NCI-H2227 treated with DMSO at 0.1 percent for 48 hours (cell line): ENCODE measurements at places on chromosomes 5 and 9.

- DNase-seq, result no peak
Measured at GRCh38 chr5:59874675-59875074, 18.9 kb downstream of the PDE4D start.

GRCh38 chr5:98217138-98217537 is 556.3 kb upstream of the RGMB start:
- no peak for DNase-seq

GRCh38 chr9:134566936-134567335 is 74.7 kb upstream of the COL5A1 start:
- no peak for DNase-seq

DNA sequence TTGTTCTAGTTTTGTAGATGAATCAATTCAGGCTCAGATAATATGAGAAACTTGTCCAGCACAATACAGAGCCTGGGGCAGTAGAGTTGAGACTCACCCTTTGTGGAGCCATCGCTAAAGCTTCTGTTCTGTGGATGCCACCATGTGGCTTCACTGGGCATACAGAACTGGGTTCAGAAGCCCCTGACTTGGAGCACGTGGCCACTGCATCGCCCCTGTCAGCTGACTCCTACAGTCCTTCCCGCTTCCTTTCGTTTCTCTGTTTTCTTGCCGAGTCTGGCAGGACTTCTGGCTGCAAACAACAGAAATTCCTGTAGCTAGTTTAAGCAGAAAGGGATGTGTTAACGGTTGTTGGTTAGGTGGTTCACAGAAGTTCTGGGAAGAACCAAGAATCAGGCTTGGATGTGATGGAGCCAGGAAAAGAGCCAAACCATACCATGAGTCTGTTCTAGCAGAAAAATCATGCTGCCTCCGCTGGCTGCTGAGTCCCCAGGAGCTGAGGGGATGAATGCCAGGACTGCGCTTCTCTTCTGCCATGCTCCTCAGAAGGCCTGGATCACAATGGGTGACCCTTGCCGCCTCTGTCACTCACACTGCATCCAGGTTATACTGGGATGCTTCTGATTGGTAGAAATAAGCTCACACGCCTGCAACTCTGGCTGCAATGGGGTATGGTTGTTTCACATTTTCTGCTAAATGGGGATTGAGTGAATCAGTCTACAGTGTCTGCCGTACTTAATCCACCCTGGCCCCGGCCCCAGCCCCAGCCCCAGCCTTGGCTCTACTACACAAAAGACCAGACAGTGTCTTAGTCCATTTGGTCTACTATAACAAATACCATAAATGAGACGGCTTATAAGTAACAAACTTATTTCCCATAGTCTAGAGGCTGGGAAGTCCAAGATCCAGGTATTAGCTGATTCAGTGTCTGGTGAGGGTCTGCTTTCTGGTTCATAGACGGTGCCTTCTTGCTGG is 262.5 kb downstream of the GOLPH3 start:
- DNase-seq, result no peak

DNA sequence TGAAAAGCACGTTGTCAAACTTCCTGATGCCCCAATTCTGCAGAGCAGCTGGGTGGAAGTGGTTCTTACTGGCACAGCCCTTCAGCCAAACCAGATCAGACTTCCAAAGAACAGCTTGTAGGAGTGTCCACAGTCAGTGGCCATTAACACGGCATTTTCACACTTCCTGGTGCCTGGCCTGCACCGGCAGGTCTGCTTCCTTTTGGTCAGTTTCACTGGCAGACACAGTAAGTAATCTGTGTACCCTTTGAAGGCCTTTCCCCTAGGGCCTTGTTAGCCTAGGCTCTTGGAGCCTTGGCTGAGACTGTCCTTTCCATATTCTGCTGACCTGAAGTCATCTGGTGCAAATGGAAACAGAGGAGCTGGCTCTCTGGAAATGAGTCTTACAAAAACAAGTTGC is 297.5 kb upstream of the TNC start:
- DNase-seq, result no peak

GRCh38 chr5:87435144-87435694 is 22.5 kb upstream of the CCNH start:
- no peak for DNase-seq

- DNase-seq, result no peak
Measured at GRCh38 chr5:2901096-2901495, 149.6 kb upstream of the IRX2 start.

- DNase-seq, result no peak
Measured at GRCh38 chr5:39599721-39600431, 175.1 kb upstream of the DAB2 start.

- DNase-seq, result no peak
Measured at GRCh38 chr9:36146651-36147050, 10.1 kb downstream of the GLIPR2 start.

DNA sequence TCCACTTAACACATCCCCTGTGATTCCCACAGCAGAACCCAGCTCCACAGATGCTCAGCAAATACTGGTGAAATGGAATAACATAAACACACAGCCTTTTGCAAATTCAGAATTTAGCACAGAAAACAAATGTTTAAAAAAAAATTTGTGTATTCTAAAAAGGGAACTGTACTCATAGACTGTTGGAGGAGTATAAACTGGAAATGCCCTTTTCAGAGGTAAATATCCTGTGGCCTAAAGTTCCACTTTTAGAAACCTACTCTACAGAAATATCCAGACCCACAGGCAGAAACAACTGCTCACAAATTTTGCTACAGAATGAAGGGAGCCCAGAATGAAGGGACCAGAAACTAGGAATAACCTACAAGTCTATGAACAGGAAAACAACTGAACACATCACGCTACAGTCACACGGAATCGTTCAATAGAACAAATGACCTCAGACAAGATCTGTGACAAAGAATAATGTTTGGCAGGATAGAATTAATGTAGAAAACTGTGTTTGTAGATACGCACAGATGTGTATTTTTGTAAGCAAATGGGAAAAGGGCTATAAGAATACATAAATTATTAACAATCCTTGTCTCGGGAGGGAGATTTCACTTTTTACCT is 78.5 kb downstream of the SHB start:
- no peak for DNase-seq

DNA sequence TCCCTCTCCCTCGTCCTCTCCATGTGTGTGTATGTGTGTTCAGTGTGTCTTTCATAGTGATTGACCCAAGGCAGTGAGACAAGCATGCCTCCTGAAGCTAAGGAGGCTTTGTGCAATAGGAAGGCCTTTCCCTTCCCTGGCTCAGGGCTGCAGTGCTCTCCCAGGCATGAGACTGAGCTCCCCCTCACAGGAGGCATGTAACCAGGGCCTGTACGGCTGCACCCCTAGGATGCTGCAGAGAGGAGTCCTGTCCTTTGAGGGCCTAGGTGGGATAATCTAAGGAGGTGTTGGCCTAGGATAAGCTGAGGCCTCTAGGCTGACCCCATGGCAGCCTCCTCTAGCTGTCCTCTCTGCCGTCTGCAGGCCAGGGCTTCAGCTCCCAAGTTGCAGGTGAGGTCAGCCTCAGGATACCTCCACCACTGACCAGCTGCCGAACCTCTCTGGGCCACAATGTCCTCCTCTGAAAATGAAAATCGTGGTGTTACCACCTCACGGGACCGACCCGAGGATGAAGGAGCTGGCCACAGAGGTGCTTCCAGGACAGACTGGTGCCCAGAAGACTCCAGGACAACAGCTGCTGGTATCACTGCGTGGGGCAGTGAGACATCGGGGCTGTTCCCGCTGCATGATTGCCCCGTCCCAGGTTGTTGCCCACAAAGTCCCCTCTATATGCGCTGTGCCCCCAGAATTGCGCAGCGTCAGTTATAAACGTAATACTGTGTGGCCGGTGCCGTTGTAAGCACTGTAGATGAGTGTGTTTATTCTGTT is 129.6 kb downstream of the BARX1 start:
- no peak for DNase-seq

DNA sequence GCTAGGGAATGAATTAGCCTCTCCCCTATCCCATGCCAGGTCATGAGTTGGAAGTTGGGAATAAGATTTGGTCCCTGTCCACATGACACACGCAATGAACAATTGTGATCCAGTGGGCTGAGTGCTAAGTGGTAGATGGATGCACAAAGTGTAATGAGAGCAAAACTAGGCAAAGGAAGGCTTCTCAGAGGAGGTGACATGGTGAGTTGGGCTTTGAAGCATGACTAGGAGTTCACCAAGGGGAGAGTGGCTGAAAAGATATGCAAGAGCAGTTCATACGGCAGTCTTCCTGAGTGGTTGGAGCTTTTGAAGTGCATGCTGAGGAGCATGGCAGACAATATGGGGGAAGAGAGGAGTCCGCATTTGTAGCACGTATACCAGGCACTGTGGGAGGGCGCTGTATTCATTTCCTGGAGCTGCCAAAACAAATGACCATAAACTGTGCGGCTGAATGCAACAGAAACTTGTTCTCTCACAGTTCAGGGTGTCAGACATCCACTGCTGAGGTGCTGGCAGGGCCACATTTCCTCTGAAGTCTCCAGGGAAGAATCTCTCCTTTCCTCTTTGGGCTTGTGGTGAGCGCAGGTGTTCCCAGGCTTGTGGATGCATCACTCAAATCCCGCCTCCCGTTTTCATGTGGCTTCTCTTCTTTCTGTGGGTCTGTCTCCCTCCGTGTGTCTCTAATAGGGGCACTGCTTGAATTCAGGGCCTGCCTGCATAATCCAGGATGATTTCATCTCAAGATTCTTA is 49.5 kb downstream of the NSG2 start:
- DNase-seq, result no peak

- DNase-seq, result no peak
Measured at GRCh38 chr9:134358662-134359319, 32.5 kb downstream of the RXRA start.

DNA sequence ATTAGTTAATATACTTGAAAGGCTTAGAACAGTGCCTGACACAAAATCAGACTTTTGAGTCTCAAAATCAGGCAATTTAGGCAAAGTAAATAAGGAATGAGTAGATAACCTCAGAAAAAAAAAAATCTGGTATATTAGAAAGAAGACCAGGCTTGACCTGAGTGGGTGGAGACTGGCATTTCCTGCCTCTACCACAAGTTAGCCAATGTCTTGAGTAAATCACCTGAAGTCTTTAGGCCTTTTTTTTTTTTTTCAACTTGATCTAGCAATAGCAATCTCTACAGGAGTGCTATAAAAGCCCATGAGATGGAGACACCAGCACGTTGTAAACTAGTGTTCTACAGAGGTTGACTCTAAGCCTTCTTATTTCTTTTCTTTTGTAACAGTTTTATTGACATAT is 104.2 kb upstream of the RASEF start:
- DNase-seq, result no peak

DNA sequence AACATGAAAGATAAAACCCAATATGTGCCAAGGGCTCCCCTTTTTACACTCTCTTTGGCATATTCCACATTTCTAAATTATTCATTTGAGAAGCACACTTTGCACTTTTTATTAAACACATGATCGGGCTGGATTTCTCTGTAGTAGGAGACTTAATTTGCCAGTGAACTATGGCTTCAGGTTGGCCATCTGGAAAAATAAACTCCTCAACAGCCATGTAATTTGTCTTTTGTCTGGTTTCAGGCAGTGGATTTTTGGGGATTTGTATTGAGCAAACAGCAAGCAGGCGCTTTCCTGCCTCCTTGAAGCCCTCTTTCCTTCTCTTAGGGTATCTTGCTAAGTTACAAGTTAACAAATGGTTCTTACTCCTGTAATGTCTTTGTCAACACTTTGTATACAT is 73.0 kb upstream of the DMRTA1 start:
- DNase-seq, result no peak

- no peak for DNase-seq
Measured at GRCh38 chr9:105859428-105860091, 165.2 kb downstream of the TMEM38B start.

GRCh38 chr9:131111186-131111853 is 14.1 kb upstream of the NUP214 start:
- DNase-seq, result no peak

DNA sequence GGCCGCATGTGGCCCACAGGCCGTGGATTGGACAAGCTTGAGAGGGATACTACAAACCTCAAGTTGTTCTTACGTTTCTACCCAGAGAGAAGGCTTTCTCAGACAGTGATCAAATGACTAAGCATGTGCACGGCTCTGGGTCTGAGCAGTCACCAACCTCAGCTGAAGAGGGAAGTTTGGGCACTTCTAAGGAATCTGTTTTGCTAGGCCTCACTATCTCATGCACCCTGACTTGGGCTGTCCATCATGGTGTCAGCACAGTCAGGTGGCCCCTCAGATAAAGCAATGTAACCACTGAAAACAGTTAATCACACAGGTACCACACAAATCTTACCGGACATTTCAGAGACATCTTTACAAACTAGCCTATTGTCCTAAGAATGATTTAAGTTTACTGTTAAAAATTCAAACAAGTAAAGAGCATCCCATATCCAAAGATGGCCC is 24.6 kb downstream of the CSF2 start:
- no peak for DNase-seq

- DNase-seq, result peak; percentile 20
Measured at GRCh38 chr9:70412832-70413463, 1.5 kb downstream of the KLF9 start.

DNA sequence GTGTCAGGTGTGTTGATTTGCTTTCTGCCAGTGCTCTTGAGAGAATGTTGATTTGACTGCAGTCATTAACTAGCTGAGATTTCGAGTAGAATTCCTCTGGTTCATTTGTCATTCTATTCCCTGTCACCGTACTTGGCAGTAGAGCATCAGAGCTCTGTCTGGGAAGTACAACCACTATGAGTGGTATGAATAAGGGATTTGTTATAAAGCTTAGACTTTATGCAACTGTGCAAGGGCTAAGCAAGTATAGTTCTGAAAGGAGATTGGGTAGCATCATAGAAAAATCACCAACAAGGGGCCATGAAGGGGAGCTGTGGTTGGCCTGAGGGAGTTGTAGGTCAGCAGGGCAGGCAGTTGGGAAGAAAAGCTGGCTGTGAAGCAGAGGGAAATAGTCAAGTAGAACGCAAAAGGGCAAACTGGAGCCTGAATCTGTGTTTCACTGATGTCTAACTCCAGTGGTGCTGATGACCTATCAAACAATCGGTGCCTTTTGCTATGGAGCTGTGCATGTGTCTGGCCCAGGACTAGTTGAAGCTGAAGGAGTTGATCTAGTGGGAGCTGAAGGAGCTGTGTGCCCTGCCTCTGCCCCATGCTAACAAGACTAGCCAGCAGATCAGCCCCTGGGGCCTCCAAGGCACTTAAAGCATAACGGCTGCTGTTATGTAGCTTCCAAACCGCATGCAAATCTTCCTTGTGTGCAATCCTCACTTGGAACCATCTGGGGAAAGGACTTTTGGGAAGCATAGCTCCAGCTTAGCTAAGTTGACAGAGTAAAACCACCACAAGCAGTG is 110.0 kb downstream of the SLC28A3 start:
- DNase-seq, result no peak

GRCh38 chr5:104628911-104629310 is 1066.3 kb upstream of the NUDT12 start:
- no peak for DNase-seq
